ENCODE measurements at places on chromosomes 2 and 18.

DNA sequence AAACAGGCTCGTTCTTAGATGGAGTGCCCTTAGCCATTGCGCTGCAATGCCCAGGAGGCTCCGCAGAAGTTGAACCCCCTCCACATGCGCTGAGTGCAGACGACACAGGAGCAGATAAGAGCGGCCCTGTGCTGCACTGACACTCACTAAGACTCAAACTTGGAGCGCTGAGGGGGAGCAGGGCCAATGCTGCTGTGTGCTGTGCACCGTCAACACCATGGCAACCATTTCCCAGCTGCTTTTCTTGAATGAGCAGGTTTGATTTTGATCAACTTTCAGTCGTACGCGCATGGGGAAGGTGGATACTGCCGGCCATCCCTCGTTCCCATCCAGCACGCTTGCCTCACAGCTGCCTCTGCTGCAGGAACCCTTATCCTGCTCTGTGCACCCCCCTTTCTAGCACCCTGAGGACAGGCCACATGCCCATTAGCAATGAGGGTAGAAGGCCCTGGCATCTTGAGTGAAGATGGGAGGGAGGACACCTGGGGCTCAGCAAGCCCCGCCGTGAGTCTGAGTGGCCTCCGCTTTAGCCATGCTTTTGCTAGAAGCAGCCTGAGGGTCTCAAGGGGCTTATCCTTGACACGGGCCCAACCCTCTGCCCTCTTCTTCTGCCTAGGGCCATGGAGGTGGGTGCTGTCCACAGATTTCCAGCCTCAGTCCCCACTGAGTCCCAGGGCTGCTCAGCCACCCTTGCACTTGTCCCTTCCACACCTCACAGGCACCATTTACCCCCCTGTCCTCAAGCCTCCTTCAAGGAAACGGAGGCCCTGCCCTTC lies 271.9 kb downstream of the PHLPP1 start:
- DNase-seq: no peak

DNA sequence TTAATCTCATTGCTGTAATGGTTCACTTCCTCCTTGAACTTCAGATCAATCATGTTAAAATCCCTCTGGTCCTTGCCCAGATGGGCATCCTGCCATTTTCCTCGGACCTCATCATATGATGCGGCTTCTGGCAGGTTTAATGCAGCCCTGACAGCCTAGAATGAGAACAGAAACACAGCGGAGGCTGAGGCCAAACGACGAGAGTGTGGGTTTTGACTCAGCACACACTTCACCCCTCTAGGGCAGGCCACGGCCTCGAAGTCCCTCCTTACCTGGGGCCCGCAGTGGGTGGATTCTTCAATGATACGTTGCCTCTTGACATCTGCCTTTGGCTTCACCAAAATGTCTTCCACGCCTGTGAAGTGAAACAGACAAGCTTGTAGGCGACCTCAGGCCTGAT lies 56.8 kb downstream of the POLR1A start:
- no peak for DNase-seq

DNA sequence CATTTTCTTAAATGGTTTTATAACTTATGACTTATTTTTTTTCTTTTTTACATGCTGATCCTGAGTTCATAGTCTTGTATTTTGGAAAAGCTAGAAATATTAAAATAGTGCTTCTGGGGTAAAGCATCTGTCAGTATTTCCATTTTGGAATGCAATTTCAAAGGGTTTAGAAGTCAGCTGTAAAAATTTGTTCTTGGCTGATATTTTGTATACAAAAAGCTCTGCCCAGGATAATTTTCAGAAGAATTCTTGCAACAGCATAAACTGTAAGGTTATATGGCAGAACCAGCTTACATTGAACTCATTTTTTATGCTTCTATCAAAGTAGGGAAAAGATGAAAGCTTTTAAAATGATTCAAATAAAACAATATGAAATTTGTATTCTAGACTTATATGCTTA lies 97.4 kb downstream of the DIS3L2 start:
- no peak for DNase-seq

- no peak for DNase-seq
These were observed 233.0 kb downstream of the ALK start for GRCh38 chr2:29688429-29688828.

DNA sequence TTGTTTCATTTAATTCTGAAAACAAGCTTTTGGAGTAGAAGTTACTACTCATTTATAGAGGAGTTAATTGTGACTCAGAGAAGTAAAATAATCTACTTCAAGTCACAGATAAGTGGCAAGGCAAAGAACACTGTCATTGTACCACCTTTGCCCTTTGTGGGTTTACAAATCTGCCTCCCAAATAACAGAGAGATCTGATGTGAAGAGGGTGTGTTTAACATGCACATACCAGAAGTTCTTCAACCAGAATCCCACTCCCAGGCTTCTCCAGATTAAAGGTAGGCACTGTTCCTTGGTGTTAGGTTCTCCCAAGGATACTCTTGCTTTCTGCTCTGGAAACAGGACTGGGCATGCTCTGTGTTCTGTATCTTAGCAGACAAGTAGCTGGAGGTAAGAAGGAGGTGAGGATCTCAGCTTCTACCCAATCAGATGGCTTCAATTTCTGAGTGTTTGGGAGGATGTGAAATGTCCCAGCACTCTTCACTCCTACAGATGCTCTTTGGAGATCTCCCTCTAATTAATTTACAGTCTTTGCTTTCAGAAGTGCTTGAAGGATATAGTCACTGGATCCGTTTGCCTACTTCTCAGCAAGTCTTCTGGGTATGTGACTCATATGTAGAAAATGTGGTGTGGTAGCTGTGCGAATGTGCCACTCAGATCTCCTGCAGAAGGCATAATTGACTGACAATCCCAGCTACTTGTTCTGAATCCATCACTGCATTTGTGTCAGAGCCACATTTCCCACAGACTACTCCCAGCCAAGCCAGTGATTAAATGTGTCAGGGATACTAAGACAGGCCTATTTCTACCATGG lies 111.1 kb downstream of the KLHL14 start:
- no peak for DNase-seq

DNA sequence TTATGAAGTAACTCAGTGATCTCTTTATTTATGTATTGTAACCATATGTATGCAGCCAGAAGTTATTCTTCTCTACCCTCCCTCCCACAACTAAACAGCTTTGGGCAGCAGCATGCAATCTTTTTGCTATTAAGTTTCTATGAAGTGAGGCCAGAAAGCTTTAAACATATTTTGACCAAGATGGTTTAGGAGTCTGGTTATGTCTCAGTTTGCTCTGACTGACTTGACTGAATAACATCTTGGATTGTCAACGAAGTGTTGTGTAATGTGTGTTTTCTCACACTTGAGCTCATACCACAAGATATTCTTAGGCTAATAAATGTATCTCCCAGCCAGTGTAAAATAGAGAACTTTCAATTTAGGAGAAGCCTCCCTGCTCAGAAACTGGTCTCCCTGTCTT lies 104.3 kb downstream of the TTC27 start:
- DNase-seq: no peak

GRCh38 chr18:23922939-23923338 lies 91.6 kb upstream of the TTC39C start:
- DNase-seq: no peak

- DNase-seq: no peak
These were observed 15.0 kb upstream of the KCNG2 start for GRCh38 chr18:79782566-79783308.

GRCh38 chr2:127453392-127454171 lies 35.4 kb downstream of the PROC start:
- DNase-seq: no peak

GRCh38 chr18:45478889-45479288 lies 136.4 kb upstream of the SLC14A2 start:
- DNase-seq: no peak

DNA sequence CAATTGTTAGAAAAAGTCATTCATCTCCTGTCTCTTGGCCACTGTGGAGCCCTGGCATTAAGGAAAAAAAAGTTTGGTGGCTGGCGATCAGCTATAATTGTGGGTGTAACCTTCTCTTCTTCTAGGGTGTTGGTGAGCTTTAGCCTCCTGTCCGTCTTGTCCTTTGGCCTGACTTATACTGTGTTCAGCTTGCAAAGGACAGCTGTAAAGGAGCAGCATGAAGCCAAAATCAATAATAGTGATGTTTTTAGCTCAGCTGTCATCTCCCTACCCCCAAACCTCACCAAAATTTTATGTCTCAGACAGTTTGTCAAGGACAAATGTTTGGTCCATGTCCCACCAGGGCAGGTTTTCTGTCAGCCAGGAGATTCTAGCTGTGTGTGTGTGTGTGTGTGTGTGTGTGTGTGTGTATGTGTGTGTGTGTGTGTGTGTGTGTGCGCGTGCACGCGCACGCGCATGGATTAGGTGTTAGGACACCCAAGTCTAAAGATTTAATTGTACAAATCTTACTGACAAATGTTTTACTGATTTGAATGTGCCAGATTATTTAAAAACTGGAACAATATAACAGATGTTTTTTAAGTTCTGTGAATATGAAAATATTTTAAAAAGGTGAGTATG lies 109.2 kb downstream of the PTPRM start:
- DNase-seq: no peak

- DNase-seq: no peak
These were observed 121.5 kb upstream of the CDCA7 start for GRCh38 chr2:173232956-173233744.

DNA sequence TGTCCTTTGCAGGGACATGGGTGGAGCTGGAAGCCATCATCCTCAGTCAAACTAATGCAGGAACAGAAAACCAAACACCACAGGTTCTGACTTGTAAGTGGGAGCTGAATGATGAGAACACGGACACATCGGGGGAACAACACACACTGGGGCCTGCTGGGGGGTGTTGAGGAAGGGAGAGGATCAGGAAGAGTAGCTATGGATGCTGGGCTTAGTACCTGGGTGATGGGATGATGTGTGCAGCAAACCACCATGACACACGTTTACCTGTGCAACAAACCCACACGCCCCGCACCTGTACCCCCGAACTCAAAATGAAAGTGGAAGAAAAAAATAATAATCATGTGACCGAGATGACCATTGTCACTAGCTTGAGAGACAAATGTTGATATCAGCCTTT lies 114.7 kb downstream of the NDUFA10 start:
- DNase-seq: no peak

- DNase-seq: no peak
These were observed 206.2 kb downstream of the NCKAP5 start for GRCh38 chr2:133362061-133362476.

- no peak for DNase-seq
These were observed 22.3 kb downstream of the MGAT4A start for GRCh38 chr2:98708396-98709186.

GRCh38 chr18:77114152-77114414 lies 18.5 kb downstream of the MBP start:
- DNase-seq: no peak

DNA sequence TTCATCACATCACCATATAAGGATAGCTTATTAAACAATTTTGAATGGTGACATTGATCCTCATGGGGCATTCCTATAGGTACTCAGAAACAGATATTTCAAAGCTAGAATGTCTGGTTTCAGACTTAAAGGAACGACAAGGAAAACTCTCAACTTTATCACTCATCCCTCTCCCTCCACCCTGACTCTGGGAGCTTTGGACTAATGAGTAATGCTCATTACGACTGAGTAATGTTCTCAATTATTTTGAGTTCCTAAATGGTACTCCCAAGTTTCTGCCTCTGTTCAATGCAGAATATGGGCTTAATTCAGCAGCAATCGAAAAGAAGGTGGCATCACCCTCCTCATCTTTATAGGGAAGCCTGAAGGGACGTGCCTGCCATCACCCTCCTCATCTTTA lies 43.4 kb downstream of the RFX8 start:
- DNase-seq: no peak

DNA sequence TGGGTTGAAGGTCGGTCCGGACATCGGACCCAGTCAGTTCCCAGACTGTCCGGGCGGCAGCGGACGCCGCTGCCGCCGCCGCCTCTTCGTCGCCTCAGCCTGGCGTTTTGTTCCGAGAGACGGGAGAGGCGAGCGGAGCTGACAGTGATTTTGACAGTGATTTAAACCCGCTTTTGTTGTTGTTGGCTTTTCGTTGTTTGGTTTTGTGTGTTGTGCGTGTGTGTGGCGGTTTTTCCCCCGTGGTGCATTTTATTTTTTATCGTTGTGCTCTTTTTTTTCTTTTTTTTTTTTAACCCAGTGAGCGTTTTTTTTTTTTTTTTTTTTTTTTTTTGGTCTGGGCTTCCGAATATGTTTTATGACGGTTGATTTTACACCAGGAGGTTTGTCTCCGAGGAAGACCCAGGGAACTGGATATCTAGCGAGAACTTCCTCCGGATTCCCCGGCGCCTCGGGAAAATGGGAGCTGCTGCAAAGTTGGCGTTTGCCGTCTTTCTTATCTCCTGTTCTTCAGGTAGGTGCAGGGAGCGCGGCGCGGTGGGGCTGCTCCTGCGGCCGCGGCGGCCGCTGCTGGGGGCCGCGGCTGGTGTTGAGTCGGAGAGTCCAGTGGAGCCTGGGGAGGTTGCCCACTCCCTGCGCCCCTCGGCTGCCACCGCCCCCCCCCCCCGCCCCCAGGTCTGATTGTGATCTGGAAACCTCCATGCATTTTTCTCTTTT lies at the start of gene ACVR2A:
ACVR2A (plus strand) TSS at position 333 of the 714 bp plus-strand sequence; CDS start at position 457, 124 bp downstream.
- peak; percentile 75 for DNase-seq

DNA sequence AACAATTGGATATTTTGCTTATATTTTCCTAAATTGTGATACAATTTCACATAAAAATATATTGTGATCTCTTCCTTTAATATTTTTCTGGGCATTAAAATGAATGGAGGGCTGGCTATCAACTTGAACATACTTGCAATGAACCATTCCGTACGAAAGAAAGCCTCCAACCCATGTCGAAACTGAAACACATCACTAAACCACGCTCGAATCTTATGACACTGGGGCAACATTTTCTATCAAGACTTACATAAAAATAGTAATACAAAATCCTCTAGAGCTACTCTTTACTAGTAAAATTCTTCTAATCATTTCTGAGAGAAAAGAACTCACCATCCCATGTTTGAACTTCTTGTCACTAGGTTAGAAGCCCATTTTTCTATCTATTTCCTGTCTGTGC lies 132.8 kb upstream of the DOK6 start:
- DNase-seq: no peak
